ENCODE measurements at places on chromosomes 6 and 20. TPM values are rescaled to one million over a fixed set of nuclear protein-coding genes. Genes with fewer than 3 reads are reported as not detected.

KIAA0408 gene
- total RNA-seq = 5.6 TPM

WFDC5 gene
- not detected for total RNA-seq

C6orf15 gene
- total RNA-seq = not detected

SLC35F1 gene
- total RNA-seq = not detected

CD93 gene
- not detected for total RNA-seq

ABHD16B gene
- total RNA-seq = not detected

CLDN20 gene
- total RNA-seq = not detected

ALDH5A1 gene
- 7.4 TPM for total RNA-seq

SLC22A2 gene
- not detected for total RNA-seq

RNF8 gene
- total RNA-seq = 25.1 TPM

COL21A1 gene
- total RNA-seq = 0.60 TPM

FGD2 gene
- not detected for total RNA-seq

SLC17A9 gene
- total RNA-seq = not detected

AHI1 gene
- 11.2 TPM for total RNA-seq

TRDN gene
- not detected for total RNA-seq

CST4 gene
- not detected for total RNA-seq

TRIM26 gene
- total RNA-seq = 23.7 TPM

GHRH gene
- not detected for total RNA-seq

FANCE gene
- total RNA-seq = 3.2 TPM

TNFRSF21 gene
- 17.7 TPM for total RNA-seq

NKAIN4 gene
- total RNA-seq = 5.2 TPM

C6orf141 gene
- total RNA-seq = 13.5 TPM

VSX1 gene
- total RNA-seq = 1.0 TPM

ZBTB46 gene
- 0.88 TPM for total RNA-seq

PGC gene
- total RNA-seq = not detected

PPP2R5D gene
- total RNA-seq = 28.9 TPM

EPPIN gene
- total RNA-seq = not detected

FAM83C gene
- 0.08 TPM for total RNA-seq

All from A549 treated with ZK216348 at 1 μM for 4 hours (cell line).